HS-5 (cell line): ENCODE measurements at places on chromosomes 16 and 17.

DNA sequence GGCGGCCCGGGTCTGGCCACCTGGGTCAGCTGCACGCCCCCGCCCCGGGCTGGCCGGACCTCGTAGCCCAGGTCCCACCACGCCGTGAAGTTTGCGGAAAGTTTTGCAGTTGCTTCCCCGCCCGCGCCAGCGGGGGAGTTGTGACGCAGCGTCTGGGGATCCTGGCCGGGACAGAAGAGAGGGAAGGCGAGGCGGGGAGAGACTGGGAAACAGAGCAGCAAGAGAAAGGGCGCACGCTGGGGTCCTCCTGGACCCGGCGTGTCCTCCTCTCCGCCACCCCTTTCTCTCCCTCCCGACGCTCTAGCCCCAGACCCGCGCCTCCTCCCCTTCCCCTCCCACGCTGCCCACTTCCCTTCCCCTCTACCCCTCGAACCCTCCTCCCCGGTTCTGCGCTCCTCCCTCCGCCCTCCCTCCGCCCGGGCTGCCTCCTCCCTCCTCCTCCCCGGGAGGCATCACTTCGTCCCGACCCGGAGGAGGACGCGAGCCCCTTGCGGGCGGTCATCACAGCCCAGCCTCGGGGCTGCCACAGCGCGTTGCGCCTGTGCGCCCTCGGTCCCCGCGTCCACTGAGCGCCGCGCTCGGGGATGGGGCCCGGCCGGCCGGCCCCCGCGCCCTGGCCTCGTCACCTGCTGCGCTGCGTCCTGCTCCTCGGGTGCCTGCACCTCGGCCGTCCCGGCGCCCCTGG is at the start of gene MRC2:
MRC2 (plus strand) TSS at position 452 of the 685 bp plus-strand sequence; CDS start at position 585, 133 bp downstream.
- peak; percentile 49 for DNase-seq

DNA sequence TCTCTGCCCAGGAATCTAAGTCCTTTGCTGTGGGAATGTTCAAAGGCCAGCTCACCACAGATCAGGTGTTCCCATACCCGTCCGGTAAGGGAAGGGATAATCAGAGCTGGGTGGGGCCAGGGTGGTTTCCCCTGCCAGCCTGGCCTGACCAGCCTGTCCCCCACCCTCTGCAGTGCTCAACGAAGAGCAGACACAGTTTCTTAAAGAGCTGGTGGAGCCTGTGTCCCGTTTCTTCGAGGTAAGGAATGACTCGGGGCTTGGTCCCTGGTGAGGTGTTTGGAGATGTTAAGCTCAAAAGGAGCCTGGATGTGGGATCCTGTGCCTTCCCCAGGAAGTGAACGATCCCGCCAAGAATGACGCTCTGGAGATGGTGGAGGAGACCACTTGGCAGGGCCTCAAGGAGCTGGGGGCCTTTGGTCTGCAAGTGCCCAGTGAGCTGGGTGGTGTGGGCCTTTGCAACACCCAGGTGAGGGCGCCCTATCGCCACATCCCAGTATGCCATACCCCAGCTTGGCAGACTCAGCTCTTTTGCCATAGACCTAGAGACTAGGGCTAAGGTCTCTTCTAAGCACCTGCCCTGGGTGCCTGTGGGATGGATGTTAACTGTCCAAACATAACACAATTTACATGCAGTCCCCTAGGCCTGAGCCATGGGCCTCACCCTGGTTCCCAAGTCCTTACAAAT is 997 bp downstream of the ACADVL start:
- no peak for DNase-seq

GRCh38 chr16:88357317-88358022 is 25.3 kb upstream of the ZNF469 start:
- DNase-seq, result no peak

DNA sequence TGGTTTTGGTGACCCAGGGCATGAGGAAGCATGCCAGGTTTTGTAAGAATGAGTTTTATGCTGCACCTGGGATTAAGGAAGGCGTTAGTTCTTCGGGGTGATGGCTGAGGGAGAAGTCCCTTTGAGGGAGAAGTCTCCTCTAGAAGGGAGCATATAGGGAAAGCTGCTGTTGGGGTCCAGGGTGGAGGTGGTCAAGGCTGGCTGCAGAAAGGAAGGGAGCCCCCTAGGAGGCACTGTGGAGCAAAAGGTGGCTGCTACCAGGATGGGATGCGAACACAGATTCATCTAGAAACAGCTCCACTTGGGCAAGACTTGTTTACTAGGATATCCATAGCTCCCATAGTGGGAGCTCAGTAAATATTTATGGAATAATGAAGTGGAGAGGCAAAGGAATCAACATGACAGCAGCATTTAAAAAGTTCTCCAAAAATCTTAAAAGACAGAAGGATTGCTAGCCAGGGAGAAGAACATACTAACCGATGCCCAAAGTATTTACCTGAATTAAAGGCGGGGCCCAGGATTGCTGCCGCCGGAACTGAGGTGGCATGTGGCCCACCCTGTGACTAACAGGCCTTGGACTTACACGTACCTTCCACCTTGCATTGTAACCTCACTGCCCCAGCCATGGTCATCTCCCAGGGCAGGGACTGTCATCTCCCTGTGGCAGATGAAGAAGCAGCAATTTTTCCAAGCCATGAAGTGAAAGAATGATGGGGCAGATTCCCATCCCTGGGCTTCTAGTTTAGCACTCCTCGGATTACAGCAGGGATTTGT is 7.1 kb upstream of the LPCAT2 start:
- DNase-seq, result no peak

DNA sequence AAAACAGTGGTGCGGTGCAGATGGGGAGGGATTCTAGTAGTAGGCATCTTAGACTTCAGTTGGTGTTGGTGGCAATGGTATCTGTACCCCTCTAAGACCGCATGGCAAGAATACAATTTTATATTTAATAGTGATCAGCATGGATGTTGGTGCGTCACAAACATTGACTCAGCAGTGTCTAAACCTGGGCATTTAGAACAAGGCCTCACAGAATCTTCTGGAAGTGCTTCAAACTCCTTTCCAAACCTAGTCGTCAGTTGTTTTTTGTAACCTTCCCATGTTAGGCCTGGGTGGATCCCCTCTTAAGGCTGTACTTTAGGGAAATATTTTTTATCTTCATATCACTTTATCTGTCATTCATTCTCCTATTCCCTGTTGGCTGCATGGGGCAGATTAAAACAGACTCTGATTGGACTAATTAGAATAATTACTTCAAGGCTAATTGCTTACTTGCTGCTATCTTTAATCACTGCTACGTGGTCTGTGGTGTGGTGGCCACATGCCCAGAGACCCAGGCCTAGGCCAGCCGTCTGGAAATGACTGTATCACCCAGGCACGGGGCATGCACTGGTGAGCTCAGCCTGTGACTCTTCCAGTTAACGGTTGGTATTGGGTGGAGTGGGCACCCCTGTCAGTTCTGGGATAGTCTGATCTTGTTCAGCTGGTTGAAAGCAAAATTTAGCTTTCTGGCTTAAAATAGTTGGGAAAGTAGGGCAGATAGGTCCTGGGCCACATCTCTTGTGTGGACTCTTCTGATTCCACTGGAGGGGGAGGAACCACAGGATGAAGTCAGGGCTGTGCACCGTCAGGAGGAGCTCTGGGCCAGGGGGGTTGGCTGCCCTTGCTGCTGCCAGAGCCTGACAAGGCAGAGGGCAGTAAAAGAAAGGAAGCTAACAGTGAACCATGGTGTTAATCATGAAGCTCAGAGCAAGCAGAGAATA is 4.5 kb downstream of the ALKBH5 start:
- DNase-seq, result no peak

DNA sequence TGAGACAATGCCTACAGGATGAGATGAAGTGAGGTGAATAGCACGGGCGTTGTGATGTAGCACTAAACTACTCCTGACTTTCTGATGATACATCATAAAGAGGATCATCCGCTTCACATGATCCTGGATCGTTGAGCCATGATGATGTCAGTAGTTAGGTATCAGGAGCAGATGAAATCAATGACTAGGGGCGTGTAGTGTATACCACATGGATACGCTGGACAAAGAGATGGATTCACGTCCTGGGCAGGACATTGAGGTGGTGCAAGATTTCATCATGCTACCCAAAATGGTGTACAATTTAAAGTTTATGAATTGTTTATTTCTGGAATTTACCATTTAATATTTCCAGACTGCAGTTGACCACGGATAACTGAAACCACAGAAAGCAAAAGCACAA is 156.6 kb downstream of the ANKFN1 start:
- no peak for DNase-seq

GRCh38 chr17:77716289-77716926 is 242.1 kb upstream of the TNRC6C start:
- DNase-seq, result no peak

- no peak for DNase-seq
These were observed 63.1 kb downstream of the SHISA9 start for GRCh38 chr16:12964461-12964860.

- no peak for DNase-seq
These were observed 418.7 kb upstream of the DYNLRB2 start for GRCh38 chr16:80122115-80122514.

DNA sequence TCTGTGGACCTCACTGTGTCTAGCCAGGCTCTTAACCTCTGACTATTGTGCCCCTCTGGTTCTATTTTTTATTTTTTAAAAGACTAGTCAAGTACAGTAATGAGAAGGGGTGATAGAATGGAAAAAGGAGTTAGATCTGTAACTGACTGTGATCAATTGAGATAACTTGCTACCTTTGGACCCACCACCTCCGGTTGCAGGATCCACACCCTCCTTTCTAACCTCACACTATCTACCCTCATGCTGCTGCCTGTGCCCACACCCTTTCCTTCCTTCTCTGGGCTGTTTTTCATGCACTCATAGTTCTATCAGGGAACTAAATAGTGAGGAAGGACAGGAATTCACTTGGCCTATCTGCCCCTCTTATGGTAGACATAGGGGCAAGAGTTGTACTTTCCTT is 172.3 kb downstream of the KATNIP start:
- DNase-seq, result no peak

DNA sequence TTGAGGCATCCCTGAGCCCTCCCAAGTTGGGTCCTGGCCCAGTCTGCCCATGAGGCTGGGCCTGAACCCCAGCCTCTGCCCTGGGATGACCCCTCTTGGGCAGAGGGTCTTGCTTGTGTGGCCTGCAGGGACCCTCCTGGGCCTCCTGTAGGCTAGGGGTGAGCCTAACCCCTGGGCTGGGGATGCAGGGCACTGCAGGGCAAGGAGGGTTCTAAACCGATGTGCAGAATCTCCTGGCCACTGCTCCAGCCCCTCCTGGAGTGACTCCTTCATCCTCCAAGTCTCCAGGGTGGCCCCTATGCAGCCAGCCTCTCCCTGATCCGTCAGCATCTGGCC is 37.5 kb downstream of the LGALS9 start:
- DNase-seq, result no peak

DNA sequence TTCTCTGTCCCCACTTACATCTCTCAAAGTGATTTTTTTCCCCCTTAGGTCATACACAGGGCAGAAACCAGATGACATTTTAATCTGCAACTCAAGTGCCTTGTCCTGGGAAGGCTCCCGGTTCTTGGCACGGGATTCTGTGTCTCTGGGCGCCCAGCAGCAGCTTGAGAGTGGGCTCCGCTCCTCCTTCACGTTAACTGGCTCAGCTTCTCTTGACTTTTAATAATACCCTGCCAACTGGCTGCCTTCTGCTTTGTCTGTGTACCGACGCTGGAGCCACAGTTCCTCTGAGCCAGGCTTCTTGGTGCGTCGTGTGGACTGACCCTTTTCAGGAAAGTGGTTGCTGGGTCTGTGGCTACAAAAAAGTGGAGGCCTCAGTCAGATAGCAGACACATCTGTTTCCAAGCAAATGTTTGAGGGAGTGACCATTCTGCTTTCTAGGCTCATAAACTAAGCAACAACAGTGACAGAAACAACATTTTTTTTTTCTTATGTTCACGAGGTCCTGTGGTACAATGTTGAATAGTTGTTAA is 64.9 kb downstream of the IRF8 start:
- DNase-seq, result no peak

GRCh38 chr17:50267074-50267841 is 7.0 kb upstream of the TMEM92 start:
- DNase-seq, result no peak

DNA sequence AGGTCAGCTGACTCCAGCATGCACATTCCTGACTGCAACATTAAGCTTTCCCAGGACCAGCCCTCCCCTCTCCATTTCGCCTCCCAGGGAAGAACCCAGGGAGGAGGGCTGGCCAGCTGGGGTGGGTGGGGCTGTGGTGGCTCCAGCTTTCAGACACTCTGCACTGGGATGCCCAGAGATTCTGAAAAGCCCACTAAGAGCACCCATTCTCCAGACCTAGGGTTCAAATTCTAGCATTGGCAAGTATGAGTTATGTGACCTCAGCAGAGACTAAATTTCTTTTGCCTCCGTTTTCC is 7.8 kb downstream of the DLX3 start:
- no peak for DNase-seq

DNA sequence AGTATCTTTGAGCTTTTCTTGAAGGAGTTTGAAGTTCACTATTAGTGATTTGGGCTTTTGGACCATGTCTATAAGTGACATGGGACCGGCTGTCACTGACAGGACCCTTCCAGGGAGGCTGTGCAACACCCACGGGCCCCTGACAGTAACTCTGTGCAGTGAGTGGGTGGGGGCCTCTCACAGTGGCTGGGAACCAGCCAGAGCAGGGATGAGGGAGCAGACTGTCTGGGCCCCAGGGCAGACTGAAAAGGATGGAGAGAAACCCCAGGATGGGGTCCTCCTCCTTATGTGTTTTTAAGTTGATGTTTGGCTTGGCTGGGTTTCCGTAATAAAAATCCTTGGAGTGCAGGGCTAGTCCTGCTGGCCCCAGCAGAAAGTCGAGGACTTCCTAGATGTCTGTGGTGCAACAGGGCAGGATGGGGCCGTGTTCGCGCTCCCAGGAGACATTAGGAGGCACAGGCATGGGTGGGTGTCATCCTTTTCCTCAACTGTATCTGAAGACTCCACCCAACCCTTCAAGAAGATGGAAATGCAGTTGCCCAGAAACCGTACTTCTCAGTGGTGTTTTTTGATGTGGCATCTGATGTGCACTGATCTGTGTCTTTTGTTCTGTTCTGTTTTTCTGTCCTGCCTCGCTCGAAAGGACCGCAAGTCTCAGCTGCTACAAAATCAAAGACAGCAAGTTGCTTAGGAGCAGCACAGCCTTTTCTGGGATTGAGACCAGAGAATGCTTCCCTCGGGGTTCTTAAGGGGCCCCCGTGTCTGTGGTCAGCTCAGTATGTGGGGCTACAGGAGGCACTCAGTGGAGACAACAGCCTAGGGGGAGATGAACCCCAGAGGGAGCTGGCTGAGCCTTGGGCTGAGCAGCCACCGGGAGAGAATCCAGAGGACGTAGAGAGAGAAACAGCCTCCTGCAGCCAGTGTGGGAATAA is 24.2 kb downstream of the PLD6 start:
- DNase-seq, result no peak

- no peak for DNase-seq
These were observed 23.4 kb upstream of the MPRIP start for GRCh38 chr17:17018612-17019429.

DNA sequence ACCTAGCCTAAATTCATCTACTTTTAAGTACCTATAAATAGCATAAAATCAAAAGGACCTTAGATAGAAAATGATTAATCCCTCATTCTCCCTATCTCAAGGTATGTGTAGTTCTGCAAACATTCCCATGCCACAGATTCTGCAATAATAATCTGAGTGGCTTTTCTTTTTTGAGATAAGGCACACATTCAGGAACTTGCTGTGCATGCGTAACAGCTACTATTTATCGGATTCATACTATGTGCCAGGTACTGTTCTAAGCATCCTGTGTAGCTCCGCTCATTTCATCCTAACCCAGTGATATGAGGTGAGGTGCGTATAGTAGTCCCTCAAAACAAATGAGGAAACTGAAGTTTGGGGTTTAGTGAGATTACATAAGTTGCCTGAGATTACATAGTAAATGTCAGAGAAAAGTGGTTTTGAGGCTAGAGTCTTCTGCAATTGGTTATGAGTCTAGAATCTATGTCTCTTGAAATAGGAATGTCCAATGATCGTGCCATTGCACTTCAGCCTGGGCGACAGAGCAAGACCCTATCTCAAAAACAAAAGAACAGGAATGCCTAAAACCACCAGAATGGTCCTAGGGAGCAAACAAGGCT is 2.0 kb upstream of the ZNF263 start:
- DNase-seq, result no peak
